Stimulated activated CD8-positive, alpha-beta memory T cell treated with anti-CD3 and anti-CD28 coated beads, Interleukin-7, amount 100 ng/mL, for 48 hours (primary cell): ENCODE measurements at places on chromosomes 6 and 20.

DNA sequence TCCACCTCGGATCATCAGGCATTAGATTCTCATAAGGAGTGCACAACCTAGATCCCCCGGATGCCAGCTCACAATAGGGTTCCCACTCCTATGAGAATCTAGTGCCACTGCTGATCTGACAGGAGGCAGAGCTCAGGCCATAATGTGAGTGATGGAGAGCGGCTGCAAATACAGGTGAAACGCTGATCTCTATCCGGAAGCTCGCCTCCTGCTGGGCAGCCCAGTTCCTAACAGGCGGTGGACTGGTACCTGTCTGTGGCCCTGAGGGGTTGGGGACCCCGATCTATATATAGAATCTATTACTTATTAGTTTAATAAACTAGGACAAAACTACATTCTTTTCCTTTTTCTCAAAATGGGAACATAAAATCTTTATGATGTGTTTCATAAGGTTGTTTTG lies 741.9 kb downstream of the RFPL4B start:
- no peak for DNase-seq

DNA sequence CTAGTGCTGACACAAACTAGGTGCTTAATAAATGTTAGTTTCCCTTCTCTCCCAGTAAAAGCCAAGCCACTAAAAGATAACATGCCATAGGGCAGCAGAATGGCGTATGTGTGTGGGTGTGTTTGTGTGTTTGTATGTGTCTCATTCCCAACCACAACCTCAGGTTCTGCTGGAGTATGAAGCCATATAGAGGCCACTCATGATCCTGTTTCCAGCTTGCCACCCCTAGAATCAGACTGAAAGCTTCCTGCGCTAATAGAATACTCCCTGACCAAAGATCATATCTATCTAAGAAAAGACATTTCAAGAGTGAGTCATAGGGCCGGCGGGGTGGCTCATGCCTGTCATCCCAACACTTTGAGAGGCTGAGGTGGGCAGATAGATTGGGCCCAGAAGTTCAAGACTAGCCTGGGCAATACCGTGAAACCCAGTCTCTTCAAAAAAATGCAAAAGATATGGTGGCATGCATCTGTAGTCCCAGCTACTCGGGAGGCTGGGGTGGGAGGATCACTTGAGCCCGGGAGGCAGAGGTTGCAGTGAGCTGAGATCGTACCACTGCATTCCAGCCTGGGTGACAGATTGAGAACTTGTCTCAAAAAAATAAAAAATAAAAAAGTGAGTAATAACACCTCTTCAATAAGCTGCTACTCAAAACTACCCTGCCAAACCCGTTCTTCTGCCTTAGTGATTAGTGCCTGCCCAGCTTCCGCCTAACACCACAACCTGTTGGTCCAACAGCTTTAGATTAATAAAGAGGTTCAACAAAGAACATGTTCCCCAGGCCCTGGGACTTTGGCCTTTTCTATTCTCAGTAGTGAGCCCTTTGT lies 11.8 kb upstream of the SNRPC start:
- DNase-seq: peak; percentile 39

DNA sequence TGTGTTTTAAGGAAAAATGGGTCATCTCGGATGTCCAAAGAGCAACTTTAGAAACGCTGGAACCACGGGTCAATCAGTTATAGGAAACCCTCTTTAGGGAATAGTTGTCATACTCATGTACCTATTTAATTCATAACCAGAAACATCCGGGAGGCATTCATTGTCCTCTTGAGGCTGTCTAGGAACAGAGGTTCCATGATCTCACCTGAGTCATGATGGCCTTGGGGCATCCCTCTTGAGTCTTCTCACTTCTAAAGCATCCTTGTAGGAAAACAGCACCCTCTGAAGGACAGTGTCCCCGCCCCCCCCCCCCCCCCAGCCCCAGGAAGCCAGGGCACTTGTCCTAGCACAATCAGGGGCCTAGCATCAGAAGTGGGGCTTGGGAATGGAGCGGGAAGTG lies 46.3 kb upstream of the CDH4 start:
- DNase-seq: no peak

GRCh38 chr6:74248966-74249365 lies 553.0 kb downstream of the CD109 start:
- no peak for DNase-seq

GRCh38 chr20:61846074-61846473 lies 219.6 kb downstream of the TAF4 start:
- DNase-seq: no peak

GRCh38 chr20:1418350-1418749 lies 25.5 kb upstream of the FKBP1A start:
- no peak for DNase-seq

GRCh38 chr6:168015482-168016175 lies 18.2 kb downstream of the KIF25 start:
- no peak for DNase-seq

DNA sequence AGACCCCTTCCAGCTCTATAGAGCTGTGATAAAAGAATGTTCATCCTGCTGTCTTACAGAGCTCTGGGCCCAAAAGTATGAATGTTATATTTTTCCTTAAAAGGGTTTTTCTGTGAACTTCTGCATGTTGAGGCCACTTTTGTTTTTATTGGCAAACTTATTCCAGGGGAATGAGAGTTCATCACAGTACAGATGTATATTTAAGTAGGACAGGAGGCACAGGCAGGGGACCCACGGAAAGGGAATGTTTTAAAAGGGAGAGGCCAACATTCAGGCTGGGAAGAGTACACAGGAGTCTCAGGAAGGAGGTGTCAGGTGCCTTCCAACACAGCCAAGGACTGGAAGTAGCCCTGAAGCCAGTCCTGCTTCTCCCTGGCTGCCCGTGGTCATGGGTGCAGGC lies 148.4 kb downstream of the EYA2 start:
- DNase-seq: no peak

- DNase-seq: no peak
Observed at GRCh38 chr6:132020138-132020581, 69.0 kb upstream of the CCN2 start.

GRCh38 chr6:14373648-14374437 lies 256.3 kb downstream of the CD83 start:
- no peak for DNase-seq

DNA sequence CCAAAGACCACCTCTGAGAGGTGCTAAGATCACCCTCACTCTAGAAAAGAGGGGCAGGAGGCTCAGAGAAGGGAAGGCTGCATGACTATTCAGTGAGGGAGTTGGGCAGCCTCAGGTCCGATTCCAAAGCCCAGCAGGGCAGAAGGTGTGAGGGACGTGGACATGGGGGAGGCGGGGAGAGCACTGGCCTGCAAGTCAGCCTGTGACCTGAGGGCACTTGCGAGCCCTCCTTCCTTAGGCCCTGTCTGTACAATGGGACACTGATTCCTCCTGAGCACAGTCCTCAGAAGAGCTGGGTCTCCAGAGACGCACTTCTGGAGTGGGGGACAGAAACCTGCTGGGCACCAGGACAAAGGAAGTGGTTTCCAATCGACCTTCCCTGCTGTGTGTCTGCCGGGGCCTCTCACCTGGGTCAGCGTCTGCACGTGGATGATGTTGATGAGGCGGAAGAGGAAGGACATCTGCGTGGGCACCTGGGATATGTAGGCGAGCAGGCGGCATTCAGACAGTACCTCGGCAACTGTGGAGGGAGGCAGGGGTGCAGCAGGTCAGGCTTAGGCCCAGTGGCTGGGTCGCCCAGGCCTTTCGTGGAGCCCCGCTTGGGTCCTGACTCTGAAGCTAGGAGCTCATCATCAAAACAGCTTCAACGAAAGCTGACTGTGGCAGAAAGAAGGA lies 48.5 kb downstream of the MYH7B start:
- DNase-seq: no peak

DNA sequence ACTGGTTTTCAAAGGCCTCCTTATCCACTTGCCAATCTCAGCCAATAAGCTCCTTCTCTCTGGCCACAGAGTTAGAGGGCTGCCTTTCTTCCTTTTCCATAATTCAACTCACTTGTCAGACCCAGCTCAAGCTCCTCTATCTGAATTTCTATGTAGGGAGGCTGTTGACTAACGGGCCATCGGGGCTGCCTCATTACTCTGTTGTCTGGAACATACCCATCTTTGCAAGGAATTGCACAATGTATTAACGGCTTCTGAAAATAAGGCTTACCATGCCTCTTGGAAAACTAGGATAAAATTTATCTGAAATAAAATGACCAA lies 28.5 kb upstream of the KIF6 start:
- DNase-seq: no peak

GRCh38 chr6:90463359-90463758 lies 123.5 kb downstream of the MAP3K7 start:
- DNase-seq: no peak

- DNase-seq: no peak
Observed at GRCh38 chr6:39209360-39209811, 19.9 kb downstream of the KCNK5 start.

- no peak for DNase-seq
Observed at GRCh38 chr6:16464045-16464444, 225.7 kb downstream of the GMPR start.

- DNase-seq: no peak
Observed at GRCh38 chr6:45586216-45587171, 208.8 kb upstream of the SUPT3H start.

DNA sequence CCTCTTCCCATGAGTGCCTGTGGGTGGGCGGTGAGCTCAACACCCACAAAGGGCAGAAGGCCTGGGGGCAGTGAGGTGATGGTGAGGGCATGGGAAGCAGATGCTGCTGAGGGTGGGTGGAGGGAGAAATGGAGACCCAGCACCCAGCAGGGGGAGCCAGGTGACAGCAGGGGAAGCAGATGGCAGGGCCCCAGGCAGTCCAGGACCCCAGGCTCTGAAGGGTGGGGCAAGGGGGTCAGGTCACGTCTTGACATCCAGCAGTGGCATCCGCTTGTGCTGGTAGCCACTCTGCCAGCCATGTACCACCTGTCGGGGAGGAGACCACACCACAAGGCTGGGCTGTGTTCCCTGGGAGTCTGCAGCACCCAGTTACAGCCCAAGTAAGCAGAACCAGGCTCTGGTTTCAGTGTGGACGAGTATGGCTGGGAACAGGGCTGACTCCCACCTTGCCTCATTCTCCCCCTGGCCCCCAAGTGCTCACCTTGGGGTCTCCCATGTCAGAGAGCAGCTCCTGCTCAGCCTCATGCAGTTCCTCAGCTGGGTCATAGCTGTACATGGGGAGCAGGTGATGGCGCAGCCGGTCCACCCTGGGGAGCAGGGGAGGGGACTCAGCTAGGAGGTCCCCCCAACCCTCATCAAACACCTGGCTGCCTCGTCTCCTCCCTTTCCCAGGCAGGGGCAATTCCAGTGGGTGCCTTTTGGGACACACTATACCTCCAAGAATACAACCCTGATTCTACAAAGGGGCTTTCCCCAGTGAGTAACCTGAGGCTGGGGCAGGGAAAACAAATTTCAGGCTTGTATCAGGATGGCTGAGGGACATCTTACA lies 2.0 kb downstream of the SMIM29 start:
- DNase-seq: peak; percentile 39

- no peak for DNase-seq
Observed at GRCh38 chr6:29870104-29870503, 42.5 kb downstream of the HLA-G start.

DNA sequence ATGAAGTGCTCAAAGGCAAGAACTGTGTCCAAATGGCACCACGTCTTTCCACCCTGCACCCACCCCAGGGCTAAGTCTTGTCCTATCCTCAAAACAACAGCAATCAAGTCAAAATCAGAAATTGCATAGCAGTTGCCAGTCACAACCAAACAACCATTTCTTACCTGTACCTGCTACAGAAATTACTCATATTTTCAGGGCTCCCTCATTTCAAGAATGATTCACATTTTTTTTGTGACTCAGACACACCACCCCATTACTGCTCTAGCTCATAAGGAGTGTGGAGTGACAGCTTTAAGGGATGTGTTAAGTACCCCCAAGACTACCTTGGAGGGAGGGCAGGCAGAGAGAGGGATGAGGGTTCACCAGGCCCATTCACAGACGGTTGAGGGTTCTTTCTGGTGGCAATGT lies 111.7 kb downstream of the TRERF1 start:
- no peak for DNase-seq

DNA sequence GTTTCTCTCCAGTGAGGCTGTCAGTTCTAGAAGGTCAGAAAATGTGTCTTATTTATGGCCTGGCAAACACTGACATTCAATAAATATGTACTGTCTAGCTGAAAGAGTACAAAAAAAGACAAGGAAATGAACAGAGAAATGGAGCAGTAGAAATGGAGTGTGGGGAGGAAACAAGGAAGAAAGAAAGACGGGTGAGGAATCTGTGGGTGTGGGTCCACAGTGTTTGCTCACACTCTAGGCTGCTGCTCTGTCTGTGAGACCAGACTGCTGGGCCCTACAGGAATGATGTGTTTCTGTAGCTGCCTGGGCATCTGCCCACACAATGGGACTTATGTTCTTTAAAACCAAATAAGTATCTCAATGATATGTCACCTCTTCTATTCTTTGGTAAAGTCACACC lies 114.2 kb downstream of the MOXD1 start:
- DNase-seq: no peak

DNA sequence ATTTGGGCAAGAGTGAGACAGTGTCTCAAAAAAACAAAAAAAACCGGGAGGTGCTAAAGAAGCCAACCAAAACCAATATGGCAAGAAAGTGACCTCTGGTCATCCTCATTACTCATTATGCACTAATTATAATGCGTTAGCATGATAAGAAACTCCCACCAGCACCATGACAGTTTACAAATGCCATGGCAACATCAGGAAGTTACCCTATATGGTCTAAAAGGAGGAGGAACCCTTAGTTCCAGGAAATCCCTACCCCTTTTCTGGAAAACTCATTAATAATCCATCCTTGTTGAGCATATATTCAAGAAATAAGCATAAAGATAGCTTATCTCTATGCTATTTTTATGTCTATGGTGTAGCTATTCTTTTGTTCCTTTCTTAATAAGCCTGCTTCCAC lies 31.7 kb downstream of the C6orf52 start:
- no peak for DNase-seq

DNA sequence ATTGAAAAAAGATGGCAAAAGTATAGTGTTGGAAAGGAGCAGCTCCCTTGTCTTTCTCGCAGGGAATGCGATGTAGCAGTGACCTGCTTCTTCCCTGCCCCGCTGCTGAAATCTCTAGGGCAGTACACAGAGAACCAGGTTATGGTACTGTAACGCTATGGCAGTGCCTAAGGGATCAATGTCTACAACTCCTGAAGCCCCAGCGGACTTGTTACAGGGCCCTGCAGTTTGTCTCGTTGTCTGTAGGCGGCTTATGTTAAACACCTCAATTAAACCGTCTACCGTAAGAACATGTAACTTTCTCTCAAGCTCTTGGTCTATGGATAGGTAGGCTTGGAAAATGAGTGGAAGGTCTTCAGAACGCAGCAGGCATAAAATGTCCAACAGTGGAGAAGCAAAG lies 44.8 kb upstream of the SLC17A4 start:
- DNase-seq: no peak

DNA sequence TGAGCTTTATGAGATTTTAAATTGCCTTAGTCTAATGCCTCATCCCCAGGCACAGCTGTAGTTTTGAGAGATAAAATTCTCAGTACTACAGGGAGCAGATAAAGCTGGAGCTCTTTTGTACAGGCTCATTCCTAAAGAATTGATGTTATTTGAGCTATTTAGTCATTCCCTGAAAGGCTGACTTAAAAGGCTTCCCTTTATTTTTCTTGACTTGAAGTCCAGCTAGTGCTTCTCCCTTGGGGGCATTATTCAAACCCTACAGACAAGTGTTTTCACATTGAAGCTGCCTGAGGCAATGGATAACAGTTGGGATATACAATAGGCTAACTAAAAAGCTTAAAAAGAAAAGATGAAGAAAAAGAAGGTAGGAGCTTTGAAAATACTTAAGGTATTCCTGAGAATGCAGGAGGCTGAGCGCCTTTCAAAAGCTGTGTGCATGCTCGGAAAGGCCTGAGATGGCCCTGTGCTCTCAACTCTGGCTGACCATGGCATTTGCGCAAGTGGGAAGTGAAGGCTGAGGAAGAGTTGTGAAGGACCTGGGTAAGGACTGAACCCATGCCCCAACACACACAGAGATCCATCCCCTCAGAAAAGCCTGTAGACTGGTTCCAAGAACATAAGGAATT lies 315.1 kb downstream of the SMOC2 start:
- DNase-seq: no peak
